ENCODE measurements at places on chromosomes 3 and 15.
A peak's percentile ranks its signal among the peaks of the same experiment; 100 is the strongest.

- DNase-seq, result no peak
Measured at GRCh38 chr3:79263423-79263822, 504.4 kb downstream of the ROBO1 start.

DNA sequence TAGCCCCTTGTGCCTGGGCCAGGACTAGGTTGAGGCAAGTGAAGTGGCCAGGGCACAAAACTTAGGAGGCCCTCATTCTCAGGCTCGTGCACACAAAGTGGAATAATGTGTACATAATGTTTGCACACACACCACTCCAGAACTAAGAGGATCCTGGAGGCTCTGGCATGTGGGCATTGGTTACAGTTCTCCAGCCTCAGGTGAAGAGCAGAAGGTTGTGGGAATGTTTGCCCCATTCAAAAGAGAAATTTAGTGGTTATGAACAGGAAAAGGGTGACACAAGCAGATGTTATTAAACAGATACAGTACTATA, 31.3 kb downstream of the ASB7 start:
- no peak for DNase-seq

- no peak for DNase-seq
Measured at GRCh38 chr3:94258851-94259250, 196.0 kb downstream of the NSUN3 start.

DNA sequence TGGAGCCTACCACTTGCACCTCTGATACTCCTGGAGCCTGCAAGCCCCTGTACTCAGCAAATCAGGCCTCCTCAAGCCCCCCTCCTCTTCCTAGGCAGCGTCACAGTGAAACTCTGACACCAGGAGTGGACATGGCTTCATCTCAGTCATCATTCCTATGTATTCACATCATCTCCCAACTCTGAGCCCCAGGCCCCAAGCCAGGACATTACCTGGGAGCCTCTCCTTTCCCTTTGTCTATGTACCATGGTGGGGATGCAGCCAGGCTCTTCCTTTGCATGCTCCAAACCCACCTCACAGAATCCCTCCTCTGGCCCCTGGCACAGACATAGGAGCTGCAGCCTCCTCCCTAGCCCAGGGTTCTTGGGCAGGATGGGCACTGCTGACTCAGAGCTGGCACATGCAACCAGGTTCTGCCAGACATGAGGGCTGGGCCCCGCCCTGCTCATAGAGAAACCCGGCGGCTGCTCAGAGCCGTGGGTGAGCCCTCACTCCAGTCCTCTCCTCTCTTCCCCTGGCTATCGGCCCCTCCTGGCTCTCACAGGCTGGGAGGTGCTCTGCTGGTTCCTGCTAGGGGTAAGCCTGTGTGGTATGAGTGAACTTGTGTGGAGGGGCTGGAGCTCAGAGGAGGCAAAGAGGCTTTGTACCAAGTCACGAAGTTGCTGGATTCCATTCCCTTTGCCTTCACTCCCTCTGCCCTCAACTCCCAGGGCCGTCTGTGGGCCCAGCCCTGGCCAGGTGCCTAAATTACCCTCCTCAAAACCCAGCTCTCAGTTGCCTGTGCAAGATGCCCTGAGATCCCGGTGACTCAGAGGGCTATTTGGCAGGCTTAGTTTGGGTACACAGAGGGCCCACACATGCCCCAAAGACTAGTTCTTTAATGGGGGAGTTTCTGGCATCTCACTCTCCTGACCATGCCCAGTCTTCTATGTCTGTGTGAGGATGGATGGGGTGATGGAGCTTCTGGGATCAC, 1.9 kb upstream of the PLCD1 start:
- DNase-seq, result no peak

GRCh38 chr3:44803298-44803697, 41.7 kb downstream of the KIF15 start:
- no peak for DNase-seq

DNA sequence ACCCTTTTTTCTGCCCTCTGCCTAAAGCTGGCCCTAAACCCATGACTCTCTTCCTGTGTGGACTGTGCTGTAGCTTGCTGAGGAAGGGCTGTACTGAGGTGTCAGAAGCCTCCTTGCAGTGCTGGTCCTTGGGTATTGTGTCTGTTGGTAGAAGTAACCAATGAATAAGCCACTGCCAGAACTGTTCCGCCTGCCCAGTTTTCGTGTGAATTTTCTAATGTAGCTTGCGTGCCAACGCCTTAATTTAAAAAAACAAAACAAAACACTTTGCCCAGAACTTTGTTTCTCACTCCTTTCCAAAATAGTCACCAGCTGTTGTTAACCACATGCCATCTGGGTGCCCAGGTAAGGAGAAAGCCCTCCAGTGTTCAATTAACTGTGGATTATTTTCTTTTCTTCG, 101.9 kb downstream of the KLHL25 start:
- DNase-seq, result peak; percentile 24

DNA sequence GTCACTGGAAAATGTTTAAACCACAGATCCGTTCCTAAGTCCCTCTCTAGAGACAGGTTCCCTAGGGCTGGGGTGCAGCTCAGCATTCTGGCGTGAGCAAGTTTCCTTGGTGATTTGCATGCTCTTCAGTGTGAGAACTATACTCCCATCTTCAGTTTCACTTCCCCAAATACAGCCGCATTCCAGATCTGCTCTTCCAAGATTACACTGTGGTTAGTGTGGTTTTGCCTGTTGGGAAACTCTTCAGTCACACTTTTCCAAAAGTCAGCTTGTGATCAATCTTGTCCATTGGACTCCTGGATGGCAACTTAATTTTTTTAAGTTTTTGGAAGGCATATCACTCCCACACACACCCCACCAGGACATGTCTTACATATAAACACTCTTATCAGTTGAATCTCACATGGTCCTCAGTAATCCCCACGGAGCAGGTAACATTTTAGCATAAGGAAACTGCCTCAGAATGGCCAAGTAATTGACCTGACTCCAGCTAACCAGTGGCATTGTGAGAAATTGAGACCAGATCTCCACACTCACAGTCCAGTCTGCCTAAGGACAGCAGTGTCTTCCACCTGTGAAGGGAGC, 33.5 kb upstream of the PTPN23 start:
- DNase-seq, result no peak

DNA sequence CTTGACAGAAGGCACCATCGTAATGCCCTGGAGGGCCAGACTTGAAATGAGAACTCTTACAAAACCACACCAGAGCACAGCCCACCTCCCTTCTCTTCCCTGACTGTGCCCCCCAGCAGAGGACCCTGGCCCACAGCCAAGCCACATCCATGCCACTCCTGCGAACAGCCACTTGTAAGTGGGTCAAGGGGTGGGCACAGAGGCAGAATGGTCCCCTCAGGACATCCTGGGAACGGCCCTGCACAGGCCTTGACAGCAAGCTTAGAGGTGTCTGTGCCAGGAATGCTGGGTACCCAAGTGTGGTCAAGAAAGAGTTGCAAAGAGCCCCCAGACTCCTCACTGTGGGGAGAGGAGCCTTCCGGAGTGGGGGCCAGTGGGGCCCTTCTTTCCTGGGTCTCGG, 33.3 kb downstream of the HCN4 start:
- no peak for DNase-seq

DNA sequence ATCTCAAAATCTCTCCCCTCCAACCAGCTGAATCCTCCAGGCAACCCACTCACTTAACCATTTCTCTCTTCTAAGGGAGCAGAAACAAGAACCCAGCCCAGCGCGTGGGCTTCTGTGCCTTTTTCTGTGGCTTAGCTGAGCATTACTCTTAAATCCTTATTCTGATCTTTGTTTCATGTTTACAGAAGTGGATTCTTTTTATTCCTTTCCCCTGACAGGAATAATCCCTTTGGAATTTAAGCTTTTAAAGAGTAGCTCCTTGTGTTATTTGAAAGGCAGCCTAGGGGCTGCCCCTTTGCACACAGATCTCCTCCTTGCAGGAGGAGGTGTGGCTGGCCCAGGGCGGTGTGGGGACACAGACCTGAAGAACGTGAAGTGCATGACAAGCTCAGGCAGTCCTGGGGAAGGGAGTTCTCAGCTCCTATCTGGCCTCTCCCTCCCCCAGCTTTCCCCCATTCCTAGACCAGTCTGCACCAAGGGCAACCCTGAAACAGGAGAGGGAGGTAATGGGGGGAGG, 77.1 kb upstream of the UBE2E1 start:
- DNase-seq, result no peak

DNA sequence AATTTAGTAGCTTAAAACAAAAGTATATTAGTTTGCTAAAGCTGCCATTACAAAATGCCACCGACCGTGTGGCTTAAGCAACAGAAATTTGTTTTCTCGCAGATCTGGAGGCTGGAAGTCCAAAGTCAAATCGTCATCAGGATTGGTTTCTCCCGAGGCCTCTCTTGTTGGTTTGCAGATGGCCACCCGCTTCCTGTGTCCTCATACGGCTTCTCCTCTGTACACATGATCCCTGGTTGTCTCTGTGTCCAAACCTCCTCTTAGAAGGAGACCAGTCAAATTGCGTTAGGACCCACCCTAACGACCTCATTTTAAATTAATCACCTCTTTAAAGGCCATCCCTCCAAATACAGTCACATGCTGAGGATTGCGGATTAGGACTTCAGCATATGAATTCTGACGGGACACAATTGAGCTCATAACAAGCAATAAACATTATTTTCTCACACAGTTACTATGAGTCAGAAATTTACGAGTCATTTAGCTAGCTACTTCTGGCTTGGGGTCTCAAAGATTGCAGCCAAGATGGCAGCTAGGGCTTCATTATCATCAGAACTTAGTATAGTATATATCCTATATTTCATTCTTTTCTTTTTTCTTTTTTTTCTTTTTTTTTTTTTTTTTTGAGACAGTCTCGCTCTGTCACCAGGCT, 58.4 kb downstream of the RPL39L start:
- DNase-seq, result no peak

GRCh38 chr3:8752832-8753231, 16.6 kb downstream of the OXTR start:
- DNase-seq, result no peak

- DNase-seq, result no peak
Measured at GRCh38 chr3:99418709-99419108, 219.7 kb upstream of the COL8A1 start.

DNA sequence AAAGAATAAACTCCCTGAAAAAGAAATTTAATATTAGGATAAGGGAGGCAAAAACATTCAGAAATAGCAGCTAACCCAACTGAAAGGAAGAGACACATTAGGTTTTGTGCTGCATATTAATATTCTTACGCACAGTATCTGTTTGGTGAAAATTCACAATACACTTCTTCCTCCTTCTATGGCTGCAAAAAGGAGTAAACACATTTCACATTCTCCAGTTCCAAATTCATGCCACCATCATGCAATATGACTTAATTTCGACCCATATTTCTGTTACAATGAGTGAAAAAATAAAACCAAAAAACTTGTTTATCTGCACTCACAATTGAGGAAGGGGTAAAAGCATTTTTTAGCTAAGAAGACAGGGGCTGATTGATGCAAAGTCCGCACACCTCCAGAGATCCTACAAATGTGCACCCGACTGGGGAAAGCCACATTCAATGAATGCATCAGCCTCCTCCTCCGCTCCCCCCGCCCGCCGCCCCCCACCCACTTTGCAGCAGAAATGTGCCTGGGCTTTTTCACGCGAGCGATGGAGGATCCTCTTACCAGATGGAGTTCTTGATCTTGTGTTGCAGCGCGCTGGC, 1.0 kb downstream of the RFX7 start:
- no peak for DNase-seq

GRCh38 chr3:98734735-98735134, 28.4 kb upstream of the ST3GAL6 start:
- no peak for DNase-seq

- DNase-seq, result no peak
Measured at GRCh38 chr3:87354398-87354797, 78.0 kb upstream of the POU1F1 start.

- no peak for DNase-seq
Measured at GRCh38 chr3:133924041-133924440, 28.4 kb upstream of the RAB6B start.

DNA sequence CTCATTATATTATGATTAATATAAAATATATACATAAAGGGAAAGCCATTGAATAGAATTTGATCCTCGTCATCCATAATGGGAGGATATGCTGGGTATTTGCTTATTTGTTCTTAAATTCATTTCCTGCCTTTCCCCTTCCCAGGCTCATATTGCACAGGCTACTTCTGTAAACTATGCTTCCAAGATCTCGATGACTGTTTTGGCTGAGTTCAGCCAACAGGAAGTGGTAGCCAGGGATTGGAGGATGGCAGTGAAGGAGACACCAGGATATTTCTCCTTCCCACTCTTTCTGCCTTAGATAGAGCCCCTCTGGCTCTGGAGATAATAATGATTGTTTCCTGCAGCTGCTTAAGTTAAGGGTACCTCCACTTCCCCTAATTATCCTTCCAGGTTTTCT, 44.3 kb upstream of the DYNC1LI1 start:
- DNase-seq, result no peak

DNA sequence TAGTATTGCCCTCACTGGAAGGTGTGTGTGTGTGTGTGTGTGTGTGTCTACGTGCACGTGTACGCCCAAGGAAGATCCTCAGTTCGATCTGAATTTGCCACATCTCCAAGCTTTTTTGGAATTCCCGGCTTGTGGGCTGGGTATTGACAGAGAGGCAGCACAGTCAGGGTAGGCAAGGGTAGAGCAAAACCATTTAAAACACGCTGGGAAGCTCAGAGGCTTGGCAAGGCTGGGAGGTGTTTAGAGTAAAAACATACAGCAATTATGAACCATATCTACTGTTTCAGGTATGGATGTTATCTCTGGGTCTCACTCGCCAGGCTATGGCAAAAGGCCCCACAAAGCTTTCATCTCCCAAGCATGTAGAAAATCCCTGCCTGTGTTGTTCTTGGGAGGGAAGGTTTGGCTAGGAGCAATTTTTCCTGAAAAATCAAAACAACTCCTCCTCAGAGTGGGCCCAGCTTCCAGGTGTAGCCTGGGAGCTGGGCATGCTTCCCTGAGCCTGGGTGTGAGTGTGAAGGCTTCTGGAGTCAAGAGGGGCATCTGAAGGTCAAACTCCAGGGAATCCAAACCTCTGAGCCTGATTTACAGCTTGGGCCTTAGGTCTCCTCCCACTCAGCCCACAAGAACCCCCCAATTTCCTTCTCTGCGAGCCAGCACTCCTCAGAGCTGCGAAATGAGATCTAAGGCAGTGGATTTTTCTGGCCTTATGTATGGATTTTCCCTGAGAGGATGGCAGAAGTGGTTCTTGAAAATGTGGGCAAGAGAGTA, 244.8 kb upstream of the TPRG1 start:
- no peak for DNase-seq

DNA sequence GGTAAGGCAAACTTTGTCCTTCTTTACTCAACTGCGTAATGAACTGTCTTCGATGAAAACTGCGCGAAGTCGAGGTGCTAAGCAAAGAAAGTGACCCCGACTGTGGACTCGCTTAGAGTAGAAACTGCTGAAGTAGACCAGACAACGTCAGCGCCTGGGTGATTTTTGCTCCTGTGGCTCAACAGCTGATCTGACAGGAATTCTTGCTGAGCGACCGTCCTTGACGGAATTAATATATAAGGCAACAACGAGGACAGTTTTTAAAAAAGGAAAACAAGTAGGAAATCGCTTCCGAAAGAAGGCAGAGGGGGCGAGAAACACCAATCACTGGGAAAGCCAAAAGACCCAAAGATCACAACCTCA, 541 bp downstream of the RPS27L start:
- peak; percentile 20 for DNase-seq

DNA sequence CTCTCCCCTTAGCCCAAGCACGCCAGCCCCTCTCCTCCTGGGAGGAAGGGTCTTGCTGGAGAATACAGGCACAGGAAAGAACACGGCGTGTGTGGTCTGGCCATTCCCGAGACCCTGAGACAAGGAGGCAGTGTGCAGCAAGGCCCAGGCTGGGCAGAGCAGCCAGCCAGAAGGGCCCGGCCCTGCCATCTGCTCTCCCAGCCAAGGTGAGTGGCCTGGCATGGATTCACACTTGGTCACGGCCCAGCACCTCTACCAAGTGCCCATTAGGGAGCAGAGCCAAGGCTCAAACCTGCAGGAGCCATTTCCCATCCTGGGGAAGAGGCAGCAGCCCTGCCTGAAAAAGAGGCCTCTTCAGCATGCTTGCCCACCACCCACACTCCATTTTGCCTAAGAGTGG, 28.6 kb downstream of the MEGF11 start:
- DNase-seq, result no peak
